ENCODE measurements at places on chromosomes 12 and 14.

- no peak for DNase-seq
Measured at GRCh38 chr12:67958187-67958586, 31.1 kb upstream of the IFNG-AS1 start.

GRCh38 chr14:46964378-46964777 is 312.8 kb upstream of the RPL10L start:
- no peak for DNase-seq

DNA sequence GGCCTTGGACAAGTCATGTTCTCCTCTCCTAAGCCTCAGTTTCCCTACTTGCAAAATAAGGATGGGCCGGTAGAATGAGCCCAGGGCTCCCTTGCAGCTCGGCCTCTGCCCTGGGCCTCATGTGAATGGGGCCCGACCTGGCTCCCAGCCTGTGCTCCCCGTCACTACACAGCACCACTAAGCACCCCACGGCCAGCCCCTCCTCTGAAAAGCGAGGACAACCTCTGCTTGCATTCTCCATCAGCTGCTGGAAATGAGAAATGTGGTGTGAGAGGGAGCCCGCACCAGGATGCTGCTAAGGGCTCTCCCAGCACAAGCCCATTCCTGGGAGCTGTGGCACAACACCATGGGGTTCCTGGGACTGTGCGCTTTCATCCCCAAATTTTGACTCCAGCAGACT is 10.2 kb downstream of the SLC25A47 start:
- DNase-seq = no peak

DNA sequence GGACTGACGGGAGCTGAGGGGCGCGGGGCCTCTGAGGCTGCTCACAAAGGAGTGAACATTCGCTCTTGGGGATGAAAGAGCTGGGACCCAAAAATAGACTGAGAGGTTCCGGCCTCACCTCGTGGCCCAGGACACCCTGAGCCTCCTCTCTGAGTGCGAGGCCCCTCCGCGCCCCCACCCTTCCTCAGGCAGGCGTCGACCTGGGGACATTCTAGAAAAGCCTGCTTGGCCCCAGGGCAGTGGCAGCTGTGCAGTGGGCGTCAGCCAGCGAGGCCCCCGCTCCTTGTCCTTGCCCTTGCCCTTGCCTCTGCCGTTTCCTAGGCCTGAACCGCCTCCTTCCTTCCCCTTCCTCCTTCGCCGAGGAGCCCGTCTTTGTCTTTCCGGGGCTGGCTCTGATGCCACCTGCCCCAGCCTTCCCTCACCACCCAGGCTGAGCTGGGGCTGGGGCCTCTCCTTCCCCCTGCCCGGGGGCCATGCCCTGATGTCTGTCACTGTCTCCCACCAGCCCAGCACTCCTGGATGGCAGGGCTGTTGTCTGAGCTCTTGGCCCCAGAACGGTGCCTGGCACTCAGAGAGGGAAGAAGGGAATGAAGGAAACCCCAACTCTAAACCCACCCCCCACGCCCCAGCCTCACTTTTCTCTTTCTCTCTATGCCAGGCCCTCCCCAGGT is 208.2 kb upstream of the RTL1 start:
- no peak for DNase-seq

- DNase-seq = no peak
Measured at GRCh38 chr12:130806574-130806973, 32.5 kb downstream of the STX2 start.

DNA sequence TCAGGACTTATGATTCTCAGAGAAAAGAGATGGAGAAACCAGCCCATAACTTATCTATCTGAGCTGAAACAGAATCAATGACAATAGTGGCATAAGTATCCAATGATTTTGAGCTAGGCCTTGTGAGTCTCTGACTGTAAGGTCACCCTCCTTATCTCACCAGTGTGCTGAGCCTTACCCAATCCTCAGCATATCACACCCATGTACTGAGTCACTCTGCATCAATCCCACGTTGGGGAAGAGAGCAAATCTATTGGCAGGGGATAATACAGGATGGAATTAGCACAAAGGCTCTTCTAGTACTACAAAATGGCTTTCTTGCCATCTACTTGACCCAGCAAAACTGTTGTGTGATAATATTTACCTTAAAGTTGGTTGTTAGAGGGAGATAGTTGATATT is 997.8 kb downstream of the NRXN3 start:
- no peak for DNase-seq

GRCh38 chr14:99720941-99721791 is 37.1 kb downstream of the CYP46A1 start:
- no peak for DNase-seq

DNA sequence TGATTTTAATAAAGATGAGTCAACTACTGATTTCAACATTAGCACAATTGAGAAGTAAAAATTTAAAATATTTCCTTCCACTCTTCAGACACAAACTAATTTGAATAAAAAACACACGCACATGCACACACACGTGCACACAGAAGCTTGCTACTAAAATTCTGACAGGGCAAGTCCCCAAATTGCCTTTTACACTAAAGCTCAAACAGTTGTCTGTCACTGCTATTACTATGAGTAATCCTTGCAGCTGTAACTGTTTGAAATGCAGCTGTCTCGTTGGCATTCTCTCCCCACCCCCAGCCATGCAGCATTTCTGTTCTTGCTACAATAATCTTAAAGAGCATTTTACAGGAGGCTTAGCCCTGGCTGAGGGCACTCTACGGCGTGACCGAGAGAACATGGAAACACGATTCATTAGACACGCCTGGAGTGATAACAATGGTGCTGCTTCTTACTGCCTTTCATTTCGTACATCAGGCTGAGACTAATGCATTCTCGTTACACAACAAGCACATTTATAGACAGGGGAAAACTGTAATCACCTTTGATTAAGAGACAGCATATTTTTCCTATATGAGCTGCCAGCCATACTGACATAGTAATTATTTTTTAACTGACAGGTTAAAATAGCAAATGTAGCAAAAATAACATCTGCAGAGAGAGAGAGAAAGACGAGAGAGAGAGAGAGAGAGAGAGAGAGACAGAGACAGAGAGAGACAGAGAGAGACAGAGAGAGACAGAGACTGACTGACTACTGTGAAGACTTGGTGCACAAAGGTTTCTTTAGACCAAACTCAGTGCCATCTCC is 153.8 kb downstream of the MED13L start:
- DNase-seq = peak; percentile 71

DNA sequence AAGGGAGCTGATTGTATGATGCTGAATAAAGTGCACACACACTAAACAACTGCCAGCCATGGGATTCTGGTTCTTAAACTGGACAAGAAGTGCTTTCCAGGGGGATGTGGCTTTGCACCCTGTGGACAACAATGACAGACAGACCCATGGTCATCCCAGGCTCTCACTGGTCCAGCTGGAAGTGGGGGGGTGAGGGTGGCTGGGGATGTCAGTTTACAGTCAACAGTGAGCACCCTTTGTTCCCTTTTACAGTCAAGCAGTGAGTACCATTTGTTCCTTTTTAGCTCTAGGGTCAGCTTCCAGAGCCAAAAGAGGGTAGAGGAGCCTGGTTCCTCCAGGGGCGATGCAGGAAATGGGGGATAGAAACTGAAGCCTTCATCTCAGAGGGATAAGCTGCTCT is 100.7 kb downstream of the SMOC1 start:
- no peak for DNase-seq

GRCh38 chr14:100092832-100093231 is 27.6 kb downstream of the EVL start:
- no peak for DNase-seq

- DNase-seq = no peak
Measured at GRCh38 chr14:52840877-52841276, 49.5 kb upstream of the GNPNAT1 start.

DNA sequence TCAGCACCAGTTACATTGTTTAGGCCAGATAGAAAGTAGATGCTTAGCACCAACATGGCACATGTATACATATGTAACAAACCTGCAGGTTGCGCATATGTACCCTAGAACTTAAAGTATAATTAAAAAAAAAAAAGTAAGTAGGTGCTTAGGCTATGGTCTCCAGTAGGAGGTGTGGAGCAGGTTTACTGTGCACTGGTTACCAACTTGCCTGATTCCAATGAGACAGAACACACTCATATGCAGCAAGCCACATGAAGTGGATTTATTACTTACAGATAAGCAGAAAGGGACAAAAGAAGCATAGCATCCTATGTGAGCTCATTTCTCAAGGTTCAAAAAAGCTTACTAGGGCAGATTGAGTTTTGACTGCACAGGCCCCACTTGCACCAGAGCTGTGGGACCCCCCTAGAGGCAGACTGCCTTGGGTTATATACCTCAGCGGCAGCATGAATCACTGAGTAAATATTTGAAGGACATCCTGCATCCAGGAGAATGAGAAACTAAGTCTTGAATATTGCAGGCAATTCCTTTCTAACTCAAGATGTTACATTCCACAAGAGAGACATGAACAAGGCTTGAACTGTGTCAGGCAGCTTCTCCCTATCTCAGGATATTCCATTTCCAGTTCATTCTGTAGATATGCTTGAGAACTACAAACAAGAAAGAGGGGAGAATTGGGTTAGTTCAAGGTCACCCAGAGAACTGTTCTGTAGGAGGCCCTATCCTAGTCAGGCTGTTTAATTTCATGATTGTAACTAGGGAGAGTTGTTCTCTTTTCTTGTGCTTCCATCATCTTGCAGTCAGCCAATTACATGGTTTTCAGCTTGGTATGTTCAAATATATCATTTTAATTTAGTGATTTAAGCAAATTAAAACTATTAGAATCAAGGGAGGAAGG is 30.1 kb downstream of the LRFN5 start:
- peak; percentile 7 for DNase-seq

GRCh38 chr14:58563978-58564377 is 73.8 kb upstream of the DACT1 start:
- no peak for DNase-seq

GRCh38 chr12:130752692-130753230 is 36.7 kb upstream of the RIMBP2 start:
- DNase-seq = no peak

GRCh38 chr14:19801118-19801464 is 2.5 kb upstream of the OR4N2 start:
- no peak for DNase-seq

GRCh38 chr12:120580787-120581723 is at the start of gene POP5:
Gene POP5 (minus strand): TSS chr12:120581402. CDS start chr12:120581362, 40 bp downstream.
- peak; percentile 98 for DNase-seq

DNA sequence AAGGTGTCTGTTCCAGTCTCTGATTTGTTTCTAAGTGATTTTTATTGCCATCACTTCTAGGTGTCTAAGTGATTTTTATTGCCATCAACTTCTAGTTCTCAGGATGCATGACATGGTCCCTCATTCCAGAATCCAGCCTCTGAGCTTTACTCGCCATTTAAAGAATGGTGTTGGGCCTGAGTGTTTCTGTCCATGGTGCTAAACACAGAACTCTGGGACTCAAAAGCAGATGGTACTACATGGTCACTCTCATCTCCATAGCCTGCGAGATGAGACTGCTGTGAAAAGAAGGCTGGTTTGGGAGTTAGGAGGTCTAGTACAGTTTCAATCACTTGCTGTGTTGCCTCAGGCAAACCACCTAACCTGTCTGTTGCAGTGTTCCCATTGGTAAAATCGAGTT is 276.6 kb downstream of the NRXN3 start:
- DNase-seq = peak; percentile 57

GRCh38 chr14:36485773-36486172 is 34.3 kb downstream of the NKX2-1 start:
- no peak for DNase-seq

DNA sequence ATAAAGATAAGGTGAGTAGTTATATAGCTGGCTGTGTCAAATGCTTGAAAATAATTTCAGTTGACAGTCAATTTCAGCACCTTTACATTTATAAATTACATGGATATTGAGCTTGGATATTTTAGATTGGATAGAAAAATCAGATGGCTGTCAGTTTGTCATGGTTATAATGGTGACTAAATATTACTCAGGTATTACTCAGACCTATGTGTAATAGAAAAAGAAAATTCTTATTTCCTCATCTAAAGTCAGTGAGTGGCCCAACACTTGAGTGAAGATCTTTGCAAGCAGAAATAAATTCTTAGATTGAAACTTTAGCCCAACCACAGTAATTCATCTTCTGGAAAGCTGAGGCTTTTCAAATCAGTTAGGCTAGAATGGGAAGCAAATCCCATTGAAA is 354.4 kb downstream of the NAV3 start:
- DNase-seq = no peak

DNA sequence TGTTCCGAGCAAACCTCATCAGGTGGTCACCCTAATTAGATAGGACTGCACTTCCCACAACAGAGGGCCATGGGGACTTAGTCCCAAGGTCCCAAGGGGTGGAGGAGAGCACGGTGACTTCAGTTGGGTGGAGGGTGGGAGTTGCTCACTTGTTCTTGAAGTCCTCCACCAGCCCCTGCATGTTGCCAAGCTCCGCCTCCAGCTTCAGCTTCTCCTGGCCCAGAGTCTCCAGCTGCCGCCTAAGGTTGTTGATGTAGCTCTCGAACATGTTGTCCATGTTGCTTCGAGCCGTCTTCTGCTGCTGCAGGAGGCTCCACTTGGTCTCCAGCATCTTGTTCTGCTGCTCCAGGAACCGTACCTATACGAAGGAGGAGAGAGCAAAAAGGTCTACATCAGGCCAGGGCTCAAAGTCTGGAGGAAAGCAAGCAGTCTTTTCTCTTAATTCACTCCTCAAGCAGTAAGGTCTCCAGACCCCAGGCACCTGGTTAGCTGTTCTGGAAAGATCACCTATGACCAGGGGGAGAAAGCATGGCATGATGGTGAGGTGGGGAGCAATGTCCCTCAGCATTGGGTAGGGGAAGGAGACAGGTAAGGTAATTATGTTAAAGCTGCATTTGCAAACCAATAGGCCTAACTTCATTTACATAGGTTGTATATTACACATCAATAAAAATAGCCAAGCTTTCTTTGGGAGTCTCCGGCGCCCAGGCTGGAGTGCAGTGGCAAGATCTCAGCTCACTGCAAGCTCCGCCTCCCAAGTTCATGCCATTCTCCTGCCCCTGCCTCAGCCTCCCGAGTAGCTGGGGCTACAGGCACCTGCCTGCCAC is 2.9 kb downstream of the KRT8 start:
- DNase-seq = no peak

DNA sequence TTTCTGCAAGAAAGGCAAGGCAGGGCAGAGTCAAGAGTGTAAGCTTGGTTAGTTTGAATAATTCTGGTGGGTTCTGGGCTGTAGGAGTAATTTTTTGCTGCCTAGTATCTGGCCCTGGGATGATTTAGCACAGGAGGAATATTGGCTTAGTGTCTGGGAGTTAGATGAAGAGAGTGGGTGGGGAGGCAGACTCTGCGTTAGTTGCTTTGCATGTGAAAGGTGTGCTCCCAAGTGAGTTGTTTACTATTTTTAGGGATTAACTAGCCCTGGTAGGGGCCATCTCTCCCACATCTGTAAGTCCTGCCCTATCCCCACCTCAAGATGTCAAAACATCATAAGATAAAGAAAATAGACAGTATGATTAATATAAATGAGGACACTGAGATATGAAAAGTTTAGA is 249.7 kb downstream of the LRIG3 start:
- peak; percentile 7 for DNase-seq

DNA sequence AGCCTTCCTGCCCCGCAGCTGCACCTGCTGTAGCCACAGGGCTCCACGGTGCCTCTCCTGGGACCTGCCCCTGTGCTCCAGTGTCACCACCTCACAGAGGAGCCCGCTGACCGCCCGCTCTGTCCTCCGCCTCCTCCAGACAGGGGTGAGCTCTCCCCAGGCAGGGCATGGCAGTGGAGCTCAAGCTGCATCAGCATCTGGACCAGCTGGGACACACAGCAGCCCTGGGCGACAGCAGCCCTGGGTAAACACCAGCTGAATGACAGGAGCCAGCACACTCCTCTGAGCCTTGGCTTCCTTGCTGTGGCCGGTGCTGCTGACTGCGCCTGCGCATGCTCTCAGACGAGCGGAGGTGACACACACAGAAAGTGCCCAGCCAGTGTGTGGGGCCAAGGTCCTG is 22.0 kb downstream of the CHGA start:
- no peak for DNase-seq
